ENCODE measurements at places on chromosomes 5 and 9. TPM values are rescaled to one million over a fixed set of nuclear protein-coding genes. Genes with fewer than 3 reads are reported as not detected.

- H3K27me3 ChIP-seq, result no peaks in the 10 kb centered on the region
- no peaks in the 10 kb centered on the region for H3K36me3 ChIP-seq
- H3K4me3 ChIP-seq, result no peak overlapping the region
- H3K4me1 ChIP-seq, result no peaks in the 10 kb centered on the region
- H3K27ac ChIP-seq, result no peak overlapping the region
- no peak for DNase-seq
Observed at GRCh38 chr5:145574889-145575573, 260.1 kb downstream of the PRELID2 start.

DNA sequence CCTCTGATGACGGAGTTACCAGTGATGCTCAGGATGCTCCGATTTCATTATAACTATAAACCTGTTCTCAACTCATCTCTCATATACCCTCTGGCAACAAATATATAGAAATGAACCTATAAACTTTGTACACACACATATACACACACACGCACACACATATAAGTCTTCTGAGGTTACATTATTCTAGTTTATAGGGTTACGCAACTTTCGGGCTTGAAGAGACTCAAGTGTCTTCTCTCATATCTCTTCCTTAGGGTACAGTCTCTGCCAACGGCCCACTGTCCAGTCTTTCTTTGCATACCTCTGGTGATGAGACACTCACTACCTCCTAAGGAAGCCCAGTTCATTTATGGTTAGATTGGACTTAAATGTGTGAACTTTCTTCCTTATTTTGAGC, 69.4 kb upstream of the TBC1D2 start:
- no peak overlapping the region for H3K27ac ChIP-seq
- H3K4me1 ChIP-seq, result peaks cover 6% of the 10 kb centered on the region
- no peak overlapping the region for H3K4me3 ChIP-seq
- DNase-seq, result no peak

DNA sequence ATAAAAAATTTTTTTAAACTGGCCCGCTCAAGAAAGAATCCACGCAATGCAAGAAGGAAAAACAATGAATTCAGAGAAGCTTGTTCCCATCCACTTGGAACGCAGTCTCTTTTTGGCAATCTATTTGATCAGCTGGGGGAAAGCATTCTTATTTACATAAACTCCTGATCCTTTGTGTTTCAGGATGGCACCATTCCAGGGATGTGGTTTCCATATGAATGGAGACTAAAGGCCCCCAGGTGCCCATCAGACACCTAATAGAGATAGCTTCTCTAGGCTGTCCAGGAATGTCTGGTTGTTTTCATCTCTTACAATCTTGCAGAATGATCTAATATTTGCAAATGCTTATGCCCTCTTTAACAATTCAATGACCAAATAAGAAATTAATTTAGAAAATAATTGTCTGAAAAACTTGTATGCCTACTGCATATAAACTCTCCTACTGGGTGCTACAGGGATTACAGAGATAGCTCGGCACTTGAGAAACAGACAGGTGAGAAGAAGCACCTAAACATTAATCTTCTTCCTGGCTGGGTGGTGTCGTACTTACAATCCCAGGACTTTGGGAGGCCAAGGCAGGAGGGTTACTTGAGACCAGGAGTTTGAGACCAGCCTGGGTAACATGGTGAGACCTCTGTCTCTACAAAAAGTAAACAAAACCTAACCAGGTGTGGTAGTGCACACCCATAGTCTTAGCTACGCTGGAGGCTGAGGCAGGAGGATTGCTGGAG, 3.0 kb upstream of the RASGRF2 start:
- H3K36me3 ChIP-seq, result peaks cover 3% of the 10 kb centered on the region
- DNase-seq, result no peak
- no peak overlapping the region for H3K4me3 ChIP-seq
- peaks cover 42% of the 10 kb centered on the region for H3K4me1 ChIP-seq
- peaks cover 5% of the 10 kb centered on the region for H3K27me3 ChIP-seq

- H3K4me3 ChIP-seq, result no peak overlapping the region
- H3K27me3 ChIP-seq, result no peaks in the 10 kb centered on the region
- no peaks in the 10 kb centered on the region for H3K4me1 ChIP-seq
Observed at GRCh38 chr9:2787065-2787464, 56.8 kb downstream of the PUM3 start.

- peaks cover 7% of the 10 kb centered on the region for H3K27me3 ChIP-seq
- no peak for DNase-seq
- no peak overlapping the region for H3K27ac ChIP-seq
- no peaks in the 10 kb centered on the region for H3K4me1 ChIP-seq
Observed at GRCh38 chr5:133730346-133730745, 118.0 kb upstream of the FSTL4 start.

DNA sequence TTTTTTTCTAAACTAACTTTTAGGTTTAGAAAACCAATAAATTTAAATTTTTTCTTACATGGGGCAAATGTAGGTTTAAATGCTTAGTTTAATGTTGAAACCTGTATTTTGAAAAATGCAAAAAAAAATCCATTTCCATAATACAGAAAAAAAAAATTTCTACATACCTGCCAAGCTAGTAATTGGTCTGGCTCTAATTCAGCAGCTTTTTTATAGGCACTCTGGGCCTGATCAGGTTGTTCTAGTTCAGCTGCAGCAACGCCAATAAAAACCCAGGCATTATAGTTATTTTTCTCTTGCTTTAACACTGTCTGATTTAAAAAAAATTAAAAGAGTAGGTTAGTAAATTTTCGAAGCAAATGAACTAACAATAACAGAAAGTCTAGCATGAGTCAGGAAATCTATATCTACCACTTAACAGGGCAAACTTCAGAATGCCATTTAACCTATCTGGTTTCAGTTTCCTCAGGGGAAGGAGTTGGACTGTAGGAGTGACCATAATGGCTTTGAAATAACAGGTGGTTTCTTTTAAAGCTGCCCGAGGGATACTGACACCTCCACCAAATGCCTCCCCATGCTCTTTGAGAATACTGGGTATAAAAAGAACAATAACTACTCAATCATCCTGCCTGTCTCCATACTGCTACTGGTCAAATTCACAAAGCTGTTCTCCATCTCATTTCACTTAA, 11.6 kb downstream of the SKIC3 start:
- H3K4me3 ChIP-seq, result no peak overlapping the region
- no peak for DNase-seq
- H3K4me1 ChIP-seq, result peaks cover 7% of the 10 kb centered on the region
- H3K36me3 ChIP-seq, result peaks cover 38% of the 10 kb centered on the region

DNA sequence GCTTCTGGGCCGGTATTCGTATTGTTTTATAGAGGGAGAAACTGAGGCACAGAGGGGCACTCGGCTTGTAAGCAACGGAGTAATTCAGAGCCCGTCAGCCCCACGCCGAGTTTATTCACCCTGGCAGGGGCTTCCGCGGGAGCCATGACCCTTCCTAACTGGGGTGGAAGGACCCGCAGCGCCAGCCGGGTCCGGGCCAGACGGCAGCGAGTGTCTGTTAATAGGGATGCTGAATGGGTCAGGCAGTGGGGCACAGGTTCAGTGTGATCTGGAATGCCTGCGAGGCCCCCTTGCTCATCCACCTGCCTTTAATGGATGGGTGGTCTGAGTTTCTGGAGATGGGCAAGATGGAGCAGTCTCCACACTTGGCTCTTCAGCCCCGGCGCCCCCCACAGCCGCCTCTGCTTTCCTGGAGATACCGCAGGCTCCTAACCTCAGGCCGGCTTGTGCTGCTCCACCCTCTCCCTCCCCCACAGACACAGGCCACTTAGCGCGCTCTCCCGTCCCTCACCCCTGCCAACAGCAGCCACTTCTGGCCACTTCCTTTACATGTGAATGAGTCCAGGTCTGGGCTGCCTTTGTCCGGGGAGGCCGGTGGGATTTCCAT, 147.1 kb downstream of the ERCC6L2 start:
- peak overlapping the region; percentile 87 for H3K4me3 ChIP-seq
- peaks cover 77% of the 10 kb centered on the region for H3K4me1 ChIP-seq
- H3K36me3 ChIP-seq, result peaks cover 20% of the 10 kb centered on the region
- peak overlapping the region; percentile 91 for H3K27ac ChIP-seq

GRCh38 chr9:33375238-33375840, 27.0 kb downstream of the AQP7 start:
- peaks cover 6% of the 10 kb centered on the region for H3K36me3 ChIP-seq
- peak overlapping the region; percentile 16 for H3K27ac ChIP-seq
- DNase-seq, result no peak
- no peaks in the 10 kb centered on the region for H3K27me3 ChIP-seq

The SPINK4 gene
- total RNA-seq, result not detected

The RAI14 gene
- total RNA-seq, result not detected
